ENCODE measurements at places on chromosomes 4 and X. TPM values are rescaled to one million over a fixed set of nuclear protein-coding genes. Genes with fewer than 3 reads are reported as not detected.

GRCh38 chrX:28889591-28890090 lies 302.4 kb downstream of the IL1RAPL1 start:
- no peak for DNase-seq

The CXCL6 gene
- total RNA-seq = not detected

DNA sequence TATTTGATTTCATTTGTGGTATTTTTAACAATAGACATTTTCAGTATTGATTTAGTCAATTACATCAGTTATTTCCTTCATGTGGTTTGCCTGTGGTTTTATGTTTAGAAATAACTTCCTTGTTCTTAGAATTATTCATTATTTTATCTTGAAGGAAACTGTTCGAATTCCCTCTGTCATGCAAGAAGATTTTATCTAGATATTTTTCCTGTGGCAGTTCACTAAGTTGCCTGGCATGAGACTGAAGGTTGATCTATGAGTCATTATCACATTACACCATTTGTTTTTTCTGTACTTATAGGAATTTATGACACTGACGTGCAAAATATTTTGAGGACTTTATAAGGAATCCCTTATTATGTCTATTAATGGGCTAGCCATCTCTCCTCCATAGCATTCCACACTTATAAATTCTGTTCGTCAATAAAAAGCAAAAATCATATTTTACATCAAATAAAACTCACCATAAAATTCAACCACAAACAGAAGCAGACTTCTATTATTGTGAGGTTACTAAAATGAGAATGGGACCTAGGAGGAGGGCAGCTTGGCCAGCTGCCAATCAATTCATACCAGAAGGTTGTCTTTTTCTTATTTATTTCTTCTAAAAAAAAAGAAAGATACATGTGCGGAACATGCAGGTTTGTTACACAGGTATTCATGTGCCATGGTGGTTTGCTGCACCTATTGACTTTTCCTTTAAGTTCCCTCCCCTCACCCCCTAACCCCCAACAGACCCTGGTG lies 179.0 kb downstream of the KCNIP4 start:
- DNase-seq = no peak

GRCh38 chr4:17763931-17764330 lies 17.5 kb downstream of the FAM184B start:
- DNase-seq = no peak

DNA sequence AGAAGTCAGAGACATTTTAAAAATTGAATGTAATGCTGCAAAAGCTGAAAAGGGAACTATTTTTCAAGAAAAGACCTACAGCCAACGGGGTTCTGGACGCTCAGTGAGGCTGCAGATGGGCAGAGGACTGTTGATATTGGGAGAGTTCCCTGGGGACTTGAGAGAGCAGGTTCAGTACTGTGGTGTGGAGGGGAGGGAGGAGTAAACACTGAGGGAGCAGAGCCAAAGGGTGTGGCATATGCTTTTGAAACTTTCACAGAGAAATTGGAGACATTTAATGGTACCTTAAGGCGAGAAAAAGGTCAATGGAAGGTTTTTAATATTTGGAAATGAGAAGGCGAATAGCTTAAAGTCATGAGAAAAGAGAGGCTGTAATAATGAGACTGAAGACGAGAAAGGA lies 62.2 kb upstream of the GPM6A start:
- no peak for DNase-seq

DNA sequence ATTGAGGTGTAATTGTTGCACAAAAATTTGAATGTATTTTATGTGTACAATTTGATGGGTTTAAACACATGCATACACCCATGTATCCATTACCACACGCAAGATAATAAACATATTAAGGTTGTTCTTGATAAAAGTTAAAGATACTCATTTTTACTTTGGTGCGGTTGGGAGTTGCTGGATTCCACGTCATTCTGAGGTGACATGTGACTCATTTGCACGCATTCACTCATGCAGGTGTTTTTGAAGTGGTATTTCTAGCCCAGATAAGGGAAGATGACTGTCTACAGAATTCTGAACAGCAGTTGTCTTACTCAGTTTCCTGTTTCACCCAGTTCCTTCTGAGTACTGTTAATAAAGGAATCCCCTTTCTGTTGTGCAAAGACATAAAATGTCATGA lies 142.0 kb downstream of the RTL3 start:
- DNase-seq = no peak

The SPANXA2 gene
- not detected for total RNA-seq

- no peak for DNase-seq
Measured at GRCh38 chr4:186260117-186260503, 5.9 kb upstream of the F11 start.

GRCh38 chr4:101197350-101197749 lies 150.0 kb downstream of the PPP3CA start:
- DNase-seq = no peak

The APBB2 gene
- 51.4 TPM for total RNA-seq

DNA sequence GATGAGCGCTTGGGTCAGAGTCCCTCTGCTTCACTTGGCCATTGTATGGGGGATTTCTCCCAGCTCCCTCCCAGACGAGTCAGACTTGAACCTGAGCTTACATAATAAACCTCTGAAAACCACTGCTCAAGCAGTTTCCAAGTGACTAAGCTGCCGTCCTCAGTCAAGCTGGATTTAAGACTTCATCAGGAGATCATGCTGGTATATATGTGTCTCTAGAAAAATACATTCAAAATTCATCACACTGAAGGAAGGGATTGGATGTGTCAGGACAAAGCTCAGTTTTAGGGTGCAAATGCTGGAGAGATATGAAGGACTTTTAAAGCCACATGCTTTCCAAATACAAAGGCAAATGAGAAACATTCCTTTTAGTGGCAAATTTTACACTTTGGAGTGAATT lies 114.3 kb downstream of the QDPR start:
- DNase-seq = no peak

- no peak for DNase-seq
Measured at GRCh38 chr4:45036677-45037076, 310.3 kb upstream of the GNPDA2 start.

DNA sequence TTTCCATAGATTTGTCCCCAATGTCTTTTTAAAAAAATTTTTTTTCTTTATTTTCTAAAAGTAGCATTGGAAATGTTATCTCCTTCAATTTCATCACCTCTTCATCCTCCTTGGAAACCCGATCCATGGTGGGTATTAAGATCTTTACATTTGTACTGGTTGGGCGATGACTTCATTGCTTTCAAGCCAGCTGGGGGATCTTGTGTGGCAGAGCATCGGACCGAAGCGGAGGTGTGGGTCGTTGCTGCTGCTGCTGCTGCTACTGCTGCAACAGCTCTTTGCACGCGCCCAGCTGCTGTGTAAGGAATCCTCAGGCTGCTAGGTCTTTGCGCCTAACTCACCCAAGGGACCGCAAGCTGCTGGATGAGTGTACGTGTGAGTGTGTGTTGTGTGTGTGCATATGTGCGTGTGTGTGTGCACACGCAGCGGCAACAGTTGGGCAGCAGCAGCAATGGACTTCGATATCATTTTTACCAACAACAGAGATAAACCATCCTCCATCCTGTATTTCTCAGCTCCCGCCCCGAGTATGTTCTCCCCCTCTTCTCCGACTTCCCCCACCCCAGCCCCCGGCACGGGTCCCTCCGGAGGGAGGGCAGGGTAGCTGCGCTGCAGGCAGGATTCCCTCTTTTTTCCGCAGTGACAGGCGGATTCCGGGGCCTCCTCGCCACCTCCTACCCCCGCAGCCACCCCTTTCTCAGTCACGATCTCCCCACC lies 768 bp upstream of the CDKL5 start:
- DNase-seq = no peak

The HTRA3 gene
- total RNA-seq = 52.6 TPM

- no peak for DNase-seq
Measured at GRCh38 chr4:40507977-40508376, 121.7 kb downstream of the RBM47 start.

- DNase-seq = no peak
Measured at GRCh38 chr4:1406981-1407656, 877 bp upstream of the NKX1-1 start.

DNA sequence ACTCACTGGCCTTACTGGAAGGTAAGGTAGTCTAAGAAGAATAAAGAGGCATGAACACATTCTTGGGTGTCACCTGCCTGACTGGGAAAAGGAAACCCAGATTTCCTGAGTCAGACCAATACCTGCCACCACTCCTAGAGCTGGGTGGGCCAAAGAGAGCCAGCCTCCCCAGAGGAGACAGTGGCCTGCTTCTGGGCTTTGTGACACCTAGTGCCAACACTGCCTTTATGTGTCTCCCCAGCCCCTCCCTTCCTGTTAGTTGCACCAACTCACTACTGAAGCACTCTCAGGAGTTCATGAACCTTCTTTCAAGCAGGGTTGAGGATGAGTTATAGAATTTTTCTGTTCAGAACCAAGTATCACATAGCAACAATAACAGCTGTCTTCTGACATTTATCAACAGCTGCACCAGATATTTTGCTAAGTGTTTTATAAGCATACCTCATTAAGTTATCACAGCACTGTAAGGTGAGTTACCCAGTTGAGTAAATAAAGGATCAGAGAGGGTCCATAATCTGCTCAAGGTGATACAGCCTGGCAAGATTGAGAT lies 77.6 kb upstream of the ETNPPL start:
- DNase-seq = no peak

The BGN gene
- 1,387 TPM for total RNA-seq

GRCh38 chr4:109735566-109736365 lies 5.9 kb upstream of the PLA2G12A start:
- DNase-seq = no peak

The FGF13 gene
- 12.7 TPM for total RNA-seq

DNA sequence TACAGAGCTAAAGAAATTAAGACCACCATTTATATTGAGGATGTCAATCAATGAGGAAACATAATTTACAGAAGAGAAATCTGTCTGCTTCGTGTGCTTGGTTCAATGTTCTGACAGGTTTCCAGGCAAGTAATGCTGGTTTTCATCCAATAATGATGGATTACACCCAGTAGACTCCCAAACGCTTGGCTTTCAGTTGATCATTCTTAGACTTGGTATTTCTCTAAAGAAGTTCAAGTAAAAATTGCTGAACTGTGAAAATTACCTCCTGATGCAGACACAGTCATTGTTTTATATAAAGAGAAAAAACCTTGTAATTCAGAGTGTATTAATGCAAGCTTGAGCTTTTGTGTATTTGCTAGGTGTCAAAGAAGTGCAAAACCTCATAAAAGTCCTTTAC lies 85.0 kb downstream of the VCX3A start:
- no peak for DNase-seq

GRCh38 chrX:24775891-24776290 lies 82.2 kb downstream of the POLA1 start:
- no peak for DNase-seq

The FHIP1A gene
- total RNA-seq = not detected

The TEX13D gene
- not detected for total RNA-seq

The STOX2 gene
- 41.7 TPM for total RNA-seq

- no peak for DNase-seq
Measured at GRCh38 chrX:108306086-108306485, 132.1 kb downstream of the COL4A6 start.

The DRP2 gene
- 2.4 TPM for total RNA-seq

The CLDN34 gene
- total RNA-seq = not detected

The ARMCX2 gene
- total RNA-seq = 9.7 TPM

DNA sequence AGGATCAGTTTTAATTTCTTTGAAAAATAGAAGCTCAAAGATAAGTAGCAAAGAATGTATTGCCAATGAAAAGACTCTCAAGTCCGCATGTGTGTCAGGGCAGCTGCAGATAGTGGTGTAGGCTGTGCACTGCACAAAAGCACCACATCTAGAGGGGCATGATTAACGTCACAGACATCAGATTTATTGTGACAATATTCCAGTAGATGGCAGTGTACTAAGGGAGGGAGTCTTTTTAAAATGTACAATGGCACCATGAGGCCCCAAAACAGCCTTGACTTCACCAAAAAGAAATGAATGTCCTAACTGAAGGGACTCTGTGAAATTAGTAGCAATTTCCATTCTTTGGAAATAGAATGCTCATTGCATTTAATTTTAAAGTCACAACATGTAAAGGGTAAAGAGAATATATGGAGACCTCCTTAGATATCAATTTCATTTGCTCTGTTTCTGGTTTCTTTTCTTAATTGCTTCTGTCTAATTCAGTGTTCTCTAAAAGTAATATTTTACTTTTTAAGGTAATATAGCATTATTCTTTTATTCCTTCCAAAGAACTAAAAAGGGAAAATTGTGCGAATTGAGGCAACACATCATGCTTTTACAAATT lies 98.4 kb downstream of the ZNF827 start:
- DNase-seq = no peak

GRCh38 chr4:87053802-87054767 lies 119.3 kb downstream of the AFF1 start:
- DNase-seq = no peak

The SYNPO2 gene
- 178 TPM for total RNA-seq

The POLR2B gene
- 23.4 TPM for total RNA-seq

DNA sequence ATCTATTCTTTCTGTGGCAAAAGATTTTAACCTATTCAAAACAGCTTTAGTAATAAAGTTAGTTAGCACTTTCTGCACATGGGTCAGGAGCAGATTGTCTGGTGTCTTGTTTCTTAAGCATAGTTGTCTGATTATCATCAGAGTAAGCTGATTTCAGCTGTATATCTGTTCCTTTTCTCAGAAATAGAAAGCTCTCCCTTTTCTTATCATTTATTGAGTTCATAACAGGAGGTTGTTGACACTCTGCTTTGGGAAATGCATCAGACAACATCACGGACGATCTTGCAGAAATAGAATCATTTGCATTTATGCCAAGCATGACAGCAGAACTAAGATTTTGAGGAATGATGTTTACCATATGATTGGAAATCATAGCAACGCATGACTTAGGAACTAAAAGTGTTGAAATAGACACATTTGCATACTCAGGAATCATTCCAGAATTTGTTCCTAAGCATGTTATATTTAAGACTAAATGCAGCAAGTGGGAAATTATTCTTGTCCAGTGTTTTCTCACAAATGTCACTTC lies 66.7 kb downstream of the RBMX2 start:
- DNase-seq = no peak

GRCh38 chr4:126123611-126124325 lies 809.0 kb downstream of the FAT4 start:
- DNase-seq = no peak

- DNase-seq = peak; percentile 53
Measured at GRCh38 chr4:84966382-84967242, at the start of gene WDFY3. WDFY3 (minus strand) TSS chr4:84966690; CDS start chr4:84860591, 106,099 bp downstream.

The RPL9 gene
- 1,701 TPM for total RNA-seq

GRCh38 chrX:80181079-80181478 lies 166.5 kb downstream of the TBX22 start:
- DNase-seq = no peak

- no peak for DNase-seq
Measured at GRCh38 chr4:48604527-48604926, 114.5 kb downstream of the ZAR1 start.

DNA sequence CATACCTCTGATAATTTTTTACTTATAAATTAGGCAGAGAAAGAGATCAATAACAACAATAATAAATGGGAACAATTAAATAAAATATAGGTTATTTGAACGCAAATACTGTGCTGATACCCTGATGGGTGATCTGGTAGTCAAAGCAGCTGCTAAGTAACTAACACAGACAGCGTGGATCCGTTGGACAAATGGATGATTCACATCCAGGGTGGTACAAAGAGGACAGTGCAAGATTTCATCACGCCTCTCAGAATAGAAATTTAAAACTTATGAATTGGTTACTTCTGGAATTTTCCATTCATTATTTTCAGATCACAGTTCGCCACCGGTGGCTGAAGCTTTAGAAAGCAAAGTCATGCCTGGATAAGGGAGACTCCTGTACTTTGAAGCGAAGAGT lies 1066.0 kb upstream of the ADGRL3 start:
- no peak for DNase-seq
